ENCODE measurements at places on chromosomes 4 and X. TPM values are rescaled to one million over a fixed set of nuclear protein-coding genes. Genes with fewer than 3 reads are reported as not detected.

DNA sequence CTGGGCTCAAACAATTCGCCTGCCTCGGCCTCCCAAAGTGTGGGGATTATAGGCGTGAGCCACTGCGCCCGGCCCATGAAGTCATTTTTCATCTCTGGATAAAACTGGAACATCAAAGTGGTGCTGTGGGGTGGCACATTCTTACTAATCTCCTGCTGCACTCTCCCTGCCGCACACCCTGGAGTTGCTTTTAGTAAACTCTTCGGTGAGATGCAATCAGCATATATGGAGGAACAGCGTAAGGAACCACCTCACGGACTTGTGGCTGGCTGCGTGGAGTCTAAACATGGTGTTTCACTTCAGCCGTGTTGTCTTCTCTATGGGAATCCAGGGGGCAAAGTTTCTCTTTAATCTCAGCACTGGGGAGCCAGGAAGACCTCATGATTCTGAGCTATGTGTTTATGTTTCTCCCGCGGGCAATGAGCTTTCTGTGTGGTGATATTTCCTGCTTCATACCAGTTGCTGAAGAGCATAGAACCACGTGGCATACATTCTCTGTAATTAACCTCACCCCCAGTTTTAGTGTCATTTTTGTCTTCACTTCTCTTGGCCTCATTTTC is 2.1 kb upstream of the RHOH start:
- DNase-seq = peak; percentile 88

Gene ARMCX1
- total RNA-seq = 0.64 TPM

- DNase-seq = no peak
Measured at GRCh38 chr4:104210420-104210819, 284.3 kb downstream of the CXXC4 start.

Gene YY2
- total RNA-seq = 0.67 TPM

DNA sequence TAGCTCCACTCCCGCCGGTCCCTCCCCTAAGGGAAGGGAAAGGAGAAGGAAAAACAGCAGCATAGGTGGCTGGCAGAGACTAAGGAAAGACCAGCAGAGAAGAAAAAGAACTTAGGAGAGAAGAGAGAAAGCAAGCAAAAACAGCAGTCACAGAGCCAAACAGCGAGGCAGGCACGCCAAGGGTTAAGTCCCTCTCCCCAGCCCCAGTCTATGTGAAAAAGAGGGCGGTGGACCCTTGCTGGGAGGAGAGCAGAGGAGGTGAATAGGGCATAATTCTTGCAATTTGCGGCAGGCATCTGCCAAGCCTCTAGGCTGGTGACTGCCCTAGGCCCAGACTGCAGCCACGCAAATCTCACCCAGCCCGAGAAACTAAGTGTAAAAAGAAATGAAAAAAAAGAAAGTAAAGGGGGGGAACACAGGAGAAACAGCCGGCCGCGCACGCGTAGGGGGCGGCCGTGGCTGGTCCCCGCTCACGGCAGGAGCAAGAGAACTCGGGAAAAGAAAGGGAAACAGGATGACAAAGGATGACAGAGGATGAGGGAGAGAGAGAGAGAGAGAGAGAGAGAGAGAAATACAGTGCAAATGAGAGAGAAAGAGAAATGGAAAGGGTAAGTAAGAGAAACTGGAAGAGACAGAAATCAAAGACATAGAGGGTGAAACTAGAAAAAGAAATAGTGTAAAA is 48.6 kb downstream of the MAGEA9 start:
- peak; percentile 4 for DNase-seq

GRCh38 chr4:152630324-152630723 is 49.5 kb downstream of the TMEM154 start:
- DNase-seq = no peak

DNA sequence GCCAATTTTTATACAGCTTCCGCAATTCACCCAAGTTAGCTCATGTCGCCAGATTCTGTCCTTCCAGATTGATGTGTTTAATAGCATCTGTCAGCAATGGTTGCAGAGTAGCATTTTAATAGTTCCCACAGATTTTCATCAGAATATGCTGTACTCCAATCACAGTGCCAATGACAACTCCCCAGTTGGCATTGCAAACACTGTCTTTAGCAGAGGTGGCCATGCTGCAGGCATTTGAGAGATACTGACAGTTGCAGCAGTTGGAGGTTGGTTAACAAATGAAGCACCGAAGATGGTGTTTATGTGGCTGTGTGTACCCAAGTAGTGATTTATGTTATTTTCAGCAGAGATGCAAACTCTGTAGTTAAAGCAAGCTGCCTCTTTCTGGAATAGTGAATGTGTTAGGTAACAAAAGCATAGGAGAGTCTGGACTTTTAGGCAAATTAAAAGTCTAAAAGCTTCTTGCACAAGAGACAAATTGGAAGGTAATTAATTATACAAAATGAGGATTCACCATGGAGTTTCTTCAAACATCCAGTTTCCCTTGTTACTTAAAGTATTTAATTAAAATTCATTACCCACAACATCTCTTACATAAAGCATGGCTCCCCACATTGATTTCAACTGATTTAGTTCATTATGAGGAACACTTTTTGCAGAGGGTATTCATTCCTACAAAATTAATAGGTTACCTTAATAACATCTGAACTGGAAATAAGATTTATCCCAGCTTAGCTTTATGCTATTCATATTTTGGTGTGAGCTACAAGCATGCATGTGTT is 65.2 kb downstream of the PARM1 start:
- no peak for DNase-seq

DNA sequence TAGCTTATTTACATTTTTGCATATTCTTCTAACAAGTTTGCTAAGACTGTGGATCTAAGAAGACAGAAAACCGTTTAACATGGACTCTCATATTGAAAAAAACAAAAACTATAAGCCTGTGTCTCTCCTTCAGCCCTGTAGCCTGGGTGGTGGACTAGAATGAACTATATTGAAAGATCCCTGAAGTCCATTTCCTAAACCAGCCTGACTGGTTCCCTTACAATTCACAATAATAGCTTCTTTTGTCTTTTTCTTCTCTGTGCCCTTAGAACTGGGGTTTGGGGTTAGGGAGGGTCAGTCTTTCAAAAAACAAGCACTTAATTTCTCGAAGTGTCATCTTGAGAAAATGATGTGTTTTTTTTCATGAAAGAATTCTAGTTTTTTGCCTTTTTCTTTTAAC is 59.0 kb downstream of the GSTCD start:
- no peak for DNase-seq

DNA sequence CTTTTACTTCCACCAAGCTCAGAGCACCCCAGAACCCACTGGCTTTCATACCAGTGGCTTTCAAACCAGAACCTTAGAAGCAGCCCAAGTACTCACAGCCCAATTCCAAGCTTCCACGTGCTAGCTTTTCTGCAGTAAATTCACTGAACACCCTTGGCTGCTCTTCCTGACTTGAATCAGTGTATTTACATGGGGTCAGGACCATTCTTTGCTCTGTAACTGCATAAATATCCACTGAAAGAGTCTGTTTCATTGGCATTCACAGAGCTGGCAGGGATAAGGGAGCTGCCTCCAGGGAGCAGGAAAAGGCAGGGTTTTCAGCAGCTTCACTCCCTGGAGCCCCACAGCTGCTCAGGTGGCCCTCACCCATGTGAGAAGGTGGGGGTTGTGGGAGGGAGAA is 43.8 kb downstream of the RAI2 start:
- DNase-seq = no peak

- DNase-seq = peak; percentile 60
Measured at GRCh38 chr4:184355111-184355604, 119.2 kb downstream of the IRF2 start.

Gene TRIM75
- not detected for total RNA-seq

DNA sequence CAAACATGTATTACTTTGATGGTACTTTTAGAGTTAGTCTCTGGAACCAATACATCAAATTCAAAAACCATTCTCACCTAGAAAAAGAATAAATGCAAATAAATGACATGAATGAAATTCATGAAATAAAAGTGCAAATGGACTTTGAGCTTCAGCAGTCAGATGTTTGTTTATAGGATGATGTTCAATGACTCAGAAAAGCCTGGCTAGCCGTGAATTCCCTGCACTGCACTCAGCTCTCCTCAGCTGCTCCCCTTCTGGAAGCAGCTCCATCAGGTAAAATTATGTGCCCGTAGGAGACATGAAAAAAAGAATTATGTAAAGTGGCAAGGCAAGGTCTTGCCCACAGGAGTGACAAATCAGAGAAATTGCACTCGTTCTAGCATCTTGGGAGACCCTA is 390.6 kb downstream of the GPM6A start:
- DNase-seq = no peak

- DNase-seq = peak; percentile 56
Measured at GRCh38 chrX:24838629-24839028, 144.9 kb downstream of the POLA1 start.

All from CD4-positive, CD25-positive, alpha-beta regulatory T cell (primary cell).